NCI-H2081 (cell line): ENCODE measurements at places on chromosomes 4 and X.

- no peak for DNase-seq
These were observed 122.5 kb upstream of the HCCS start for GRCh38 chrX:10988653-10989052.

- DNase-seq, result no peak
These were observed 83.1 kb downstream of the CC2D2A start for GRCh38 chr4:15552557-15553362.

DNA sequence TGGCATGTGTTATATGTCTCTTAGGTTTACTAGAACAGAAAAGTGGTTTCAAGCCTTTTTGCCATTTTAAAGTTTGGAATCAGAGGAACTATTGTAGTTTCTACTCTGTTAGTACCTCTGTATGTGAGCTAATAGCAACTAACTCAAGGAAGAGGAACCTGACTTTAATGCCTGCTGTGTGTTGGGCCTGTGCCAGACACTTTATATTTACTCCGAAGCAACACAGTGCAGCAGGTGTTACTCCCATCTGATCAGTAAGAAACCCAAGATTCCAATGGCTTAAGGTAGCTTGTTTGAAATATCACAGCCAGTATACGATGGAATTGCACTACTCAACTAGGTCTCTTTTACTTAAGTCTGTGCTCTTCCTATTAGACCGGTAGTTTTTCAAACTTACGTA, 79.2 kb downstream of the USP9X start:
- DNase-seq, result peak; percentile 39

DNA sequence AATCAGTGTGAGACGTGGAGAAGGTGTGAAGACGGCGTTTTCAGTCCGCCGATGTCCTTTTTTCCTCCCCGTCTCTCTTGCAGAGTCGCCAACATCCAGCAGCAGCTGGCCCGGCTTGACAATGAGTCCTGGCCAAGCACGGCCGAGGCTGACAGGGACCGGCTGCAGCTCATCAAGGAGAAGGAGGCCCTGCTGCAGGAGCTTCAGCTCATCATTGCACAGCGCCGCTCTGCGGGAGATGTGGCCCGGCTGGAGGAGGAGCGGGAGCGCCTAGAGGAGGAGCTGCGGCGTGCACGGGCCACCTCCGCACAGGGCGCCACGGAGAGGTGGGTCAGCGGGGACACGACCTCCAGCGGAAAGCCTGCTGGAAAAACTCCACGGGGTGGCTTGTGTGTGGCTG, 47.1 kb upstream of the CLCN4 start:
- no peak for DNase-seq

DNA sequence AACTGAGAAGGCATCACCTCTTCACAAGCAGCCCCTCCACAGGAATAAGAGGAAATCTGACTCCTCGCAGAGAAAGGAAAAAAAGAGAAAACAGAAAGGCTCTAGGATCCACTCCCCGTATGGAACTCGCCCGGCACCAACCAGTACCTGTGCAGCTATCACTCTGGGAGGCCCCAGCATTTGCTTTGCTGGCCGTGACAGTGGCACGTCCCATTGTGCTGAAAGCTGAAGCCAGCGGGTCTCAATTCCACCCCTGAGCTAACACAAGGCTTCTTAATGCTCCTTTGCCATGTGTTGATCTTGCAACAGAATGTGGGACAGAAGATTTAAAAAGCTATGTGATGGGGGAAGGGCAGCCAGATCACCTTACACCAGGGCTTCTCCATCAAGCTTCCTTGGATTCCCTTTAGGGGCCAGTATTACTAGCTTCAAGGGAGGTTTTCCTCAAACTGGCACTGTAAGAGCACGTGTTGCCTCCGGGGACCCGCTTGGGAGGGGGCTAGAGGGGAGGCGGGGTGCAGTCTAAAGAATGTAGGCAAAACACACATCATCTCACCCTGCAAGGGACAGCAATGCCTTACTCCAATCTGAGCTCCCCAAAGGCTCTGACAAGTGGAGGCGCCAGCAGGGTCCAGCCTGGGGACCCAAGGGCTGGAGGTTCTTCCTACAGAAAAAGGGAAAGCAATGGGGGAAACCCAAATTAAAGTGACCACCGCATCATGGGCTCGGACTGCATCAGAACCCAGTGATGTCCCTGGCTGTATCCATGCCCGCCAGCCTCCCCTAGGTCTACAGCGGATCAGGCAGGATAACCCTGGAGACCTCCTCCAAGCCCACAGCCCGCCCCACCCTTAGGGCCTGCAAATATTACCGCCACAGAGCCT, 1.2 kb downstream of the USP46 start:
- DNase-seq, result no peak

DNA sequence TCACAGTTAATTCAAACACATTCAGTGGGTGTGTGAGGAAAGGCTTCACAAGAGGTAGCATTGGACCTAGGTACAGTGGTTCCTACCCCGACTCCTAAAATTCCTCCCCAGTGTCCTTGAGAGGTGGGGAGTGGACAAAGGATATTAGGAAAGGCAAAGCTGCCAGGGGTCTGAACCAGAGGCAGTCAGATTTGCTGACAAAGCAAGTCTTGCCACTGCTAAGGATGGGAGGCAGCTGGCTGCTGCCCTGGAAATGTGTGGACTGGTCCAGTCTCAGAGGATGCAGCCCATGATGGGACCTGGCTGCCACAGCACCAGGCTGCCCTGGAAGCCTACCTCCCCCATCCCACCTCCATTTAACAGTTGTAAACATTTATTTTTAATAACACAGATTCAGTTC, 4.1 kb upstream of the PHF8 start:
- no peak for DNase-seq

DNA sequence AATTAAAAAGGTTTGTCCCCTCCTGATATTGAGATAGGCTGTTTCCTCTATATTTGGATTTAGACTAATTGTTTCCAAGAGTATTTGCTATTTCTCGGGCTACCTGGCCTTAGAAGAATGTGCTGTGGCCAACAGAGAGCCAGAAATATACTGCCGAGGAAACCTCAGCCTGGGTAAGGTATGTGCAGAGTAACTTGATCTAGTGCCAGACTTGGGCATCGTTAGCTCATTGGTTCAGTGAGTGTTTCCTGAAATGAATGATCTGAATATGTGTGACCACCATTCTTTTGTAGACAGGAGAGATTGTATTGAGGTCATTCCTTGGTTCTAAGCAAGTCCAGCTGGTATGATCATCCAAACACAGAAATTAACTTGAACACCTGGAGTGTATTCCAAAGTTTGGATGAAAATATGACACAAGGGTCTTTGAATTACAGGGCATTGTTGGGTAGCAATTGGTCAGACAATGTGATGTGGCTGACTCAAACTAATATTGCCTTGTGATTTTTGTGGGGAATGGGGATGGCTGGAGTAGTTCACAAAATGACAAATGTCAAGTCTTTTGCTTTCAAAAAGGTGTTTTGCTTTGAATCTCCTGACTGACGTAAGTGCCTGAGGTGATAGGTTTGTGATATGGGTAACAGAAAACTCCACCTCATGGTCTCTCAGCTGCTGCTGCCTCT, 100.2 kb upstream of the CXCL13 start:
- DNase-seq, result no peak

DNA sequence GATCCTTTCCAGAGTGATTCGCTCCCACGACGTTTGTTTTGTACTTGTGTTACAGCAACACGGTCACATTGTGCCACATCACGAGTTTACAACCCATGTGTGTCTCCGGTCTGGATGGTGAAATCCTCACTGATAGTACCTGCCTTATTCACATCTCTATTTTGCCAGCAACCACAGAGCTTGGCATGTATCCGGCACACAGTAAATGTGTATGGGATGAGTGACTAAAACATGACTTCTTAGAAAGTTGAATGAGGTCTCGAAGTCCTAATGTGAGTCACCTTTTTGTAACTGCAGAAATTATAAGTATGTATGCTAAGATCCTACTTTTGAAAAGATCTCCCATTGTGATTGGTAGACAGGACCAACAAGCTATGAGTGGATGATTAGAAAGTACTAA, 7.5 kb downstream of the STOX2 start:
- no peak for DNase-seq

DNA sequence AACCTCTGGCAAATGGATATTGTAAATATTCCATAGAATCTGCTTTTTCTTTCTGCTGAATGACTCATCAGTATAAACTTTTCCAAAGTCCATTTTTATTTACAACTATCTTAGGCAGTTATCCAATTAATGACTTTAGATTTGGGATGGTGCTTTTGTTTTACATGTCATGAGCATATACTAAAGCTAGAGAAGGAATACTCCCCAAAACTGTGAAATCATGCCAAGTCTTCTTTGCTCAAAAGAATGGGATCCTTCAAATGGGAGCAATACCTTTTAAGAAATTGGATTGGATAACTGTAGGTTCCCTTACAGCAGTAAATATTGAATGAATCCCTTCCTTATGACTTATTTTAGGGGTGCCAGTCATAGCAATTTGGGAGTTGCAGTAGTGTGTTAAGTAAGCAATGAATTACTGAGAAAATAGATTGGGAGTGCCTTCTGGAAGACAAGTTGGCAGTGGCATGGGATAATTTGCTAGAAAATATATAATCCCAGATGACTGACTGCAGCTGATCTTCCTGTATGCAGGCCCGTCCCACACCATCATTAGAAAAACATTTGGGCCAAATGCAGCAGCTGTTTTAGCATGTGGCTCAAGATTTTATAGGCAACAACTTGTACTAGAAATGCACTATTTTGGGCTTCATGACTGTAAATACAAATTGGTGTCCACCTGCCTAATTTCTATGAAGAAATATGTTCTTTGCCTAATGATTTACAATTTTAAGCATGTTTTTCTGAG, 2.8 kb downstream of the TMPRSS11D start:
- no peak for DNase-seq

- DNase-seq, result no peak
These were observed 172.1 kb upstream of the SLC7A11 start for GRCh38 chr4:138414202-138414601.

DNA sequence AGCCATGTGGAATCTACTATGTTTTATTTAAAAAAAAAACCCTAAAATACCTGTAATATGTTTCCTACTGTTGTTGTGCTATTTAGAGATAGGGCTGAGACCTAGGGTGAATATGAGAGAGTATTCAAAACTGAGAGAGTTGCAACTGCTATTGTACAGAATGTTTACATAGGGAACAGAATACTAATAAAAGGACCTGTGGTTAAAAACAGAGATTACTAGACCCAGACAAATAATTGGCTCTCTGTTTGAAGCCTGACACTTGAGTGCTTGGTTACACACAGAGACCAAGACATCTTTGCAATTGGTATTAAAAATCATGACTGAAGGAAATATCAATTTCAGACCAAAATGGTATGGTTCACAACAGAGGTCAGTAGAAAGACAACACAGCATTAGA, 278.9 kb upstream of the GIMD1 start:
- no peak for DNase-seq

- no peak for DNase-seq
These were observed 118.3 kb downstream of the MGST2 start for GRCh38 chr4:139783741-139784484.

DNA sequence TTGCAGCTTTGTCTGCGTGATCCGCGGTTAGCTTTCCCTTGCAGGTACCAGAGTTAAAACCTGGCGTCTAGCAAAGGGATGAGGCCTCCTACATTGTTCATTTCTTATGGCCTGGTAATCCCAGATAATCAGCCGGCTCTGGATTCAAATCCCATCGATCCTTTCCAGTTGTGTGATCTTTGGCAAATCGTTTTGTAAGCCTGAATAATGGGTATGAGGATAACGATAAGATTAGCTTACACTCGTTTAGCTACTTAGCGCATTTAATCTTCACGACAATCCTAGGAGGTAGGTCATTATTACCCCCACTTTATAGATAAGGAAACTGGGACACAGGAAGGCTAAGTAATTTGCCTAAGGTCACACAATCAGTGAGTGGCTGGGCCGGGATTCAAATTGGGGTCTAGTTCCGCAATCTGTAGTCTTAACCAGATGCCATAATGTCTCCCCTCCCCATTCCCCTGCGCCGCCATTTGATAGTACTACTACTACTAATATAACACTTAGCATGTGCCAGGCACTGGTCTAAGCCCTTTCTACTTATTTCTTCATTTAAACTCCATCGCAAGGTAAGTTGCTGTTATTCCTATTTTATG, 1.7 kb upstream of the UBA1 start:
- no peak for DNase-seq

DNA sequence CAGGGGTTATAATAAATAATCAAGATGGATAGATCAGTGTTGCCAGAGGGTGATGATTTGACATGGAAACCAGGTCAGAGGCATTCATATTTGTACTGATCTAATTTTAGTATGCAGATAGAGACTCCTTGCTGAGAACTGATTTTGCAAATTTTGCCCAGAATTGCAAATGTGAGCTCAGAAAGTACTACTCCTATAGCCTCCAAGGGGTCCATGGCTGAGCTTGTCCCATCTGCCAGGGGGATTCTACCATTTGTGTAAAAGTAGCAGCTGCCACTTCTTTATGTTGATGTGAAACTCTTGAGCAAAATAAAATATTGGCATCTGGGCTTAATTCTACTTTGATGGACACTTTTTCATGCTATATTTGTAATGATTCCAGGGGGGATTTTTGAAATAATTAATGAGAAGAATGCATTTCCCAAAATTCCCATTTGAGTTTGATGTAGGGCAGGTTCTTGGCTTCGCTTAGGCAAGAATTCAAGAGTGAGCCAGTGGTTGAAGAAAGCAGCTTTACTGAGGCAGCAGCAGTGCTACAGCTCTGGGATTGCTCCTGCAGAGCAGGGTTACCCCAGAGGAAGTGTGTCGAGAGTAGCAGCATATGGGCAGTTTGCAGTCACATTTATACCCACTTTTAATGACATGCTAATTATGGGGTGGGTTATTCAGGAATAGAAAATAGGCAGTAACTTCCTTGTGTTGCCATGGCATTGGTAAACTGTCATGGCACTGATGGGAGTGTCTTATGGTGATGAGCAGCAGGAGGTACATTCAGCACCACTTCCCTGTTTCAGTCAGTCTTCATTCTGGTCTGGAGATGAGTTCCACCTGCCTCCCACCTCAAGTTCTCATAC, 38.7 kb upstream of the DCLK2 start:
- peak; percentile 37 for DNase-seq

GRCh38 chr4:76601791-76602190, 166.8 kb downstream of the SHROOM3 start:
- no peak for DNase-seq

- DNase-seq, result no peak
These were observed 143.9 kb downstream of the SHOX start for GRCh38 chrX:774536-774935.

- DNase-seq, result no peak
These were observed 37.2 kb upstream of the FAM9B start for GRCh38 chrX:9071031-9071650.
